ENCODE measurements at places on chromosomes 16 and 17. TPM values are rescaled to one million over a fixed set of nuclear protein-coding genes. Genes with fewer than 3 reads are reported as not detected.

SLC16A6 gene
- 0.41 TPM for total RNA-seq

VMO1 gene
- 2.6 TPM for total RNA-seq

TBL3 gene
- total RNA-seq, result 54.3 TPM

RAB11FIP4 gene
- 30.8 TPM for total RNA-seq

ZNF764 gene
- 15.7 TPM for total RNA-seq

TP53TG3 gene
- 4.7 TPM for total RNA-seq

TMEM132E gene
- not detected for total RNA-seq

ARHGAP27 gene
- 39.9 TPM for total RNA-seq

TBC1D3D gene
- total RNA-seq, result not detected

MPO gene
- 0.57 TPM for total RNA-seq

ZP2 gene
- total RNA-seq, result not detected

PYY gene
- not detected for total RNA-seq

TUFM gene
- 114 TPM for total RNA-seq

KRT34 gene
- total RNA-seq, result 1.5 TPM

DUSP3 gene
- 62.4 TPM for total RNA-seq

PLK1 gene
- total RNA-seq, result 8.7 TPM

KCNJ2 gene
- 3.1 TPM for total RNA-seq

B9D1 gene
- 28.8 TPM for total RNA-seq

GDPD3 gene
- 0.91 TPM for total RNA-seq

OSGIN1 gene
- total RNA-seq, result 9.4 TPM

GSG1L2 gene
- not detected for total RNA-seq

MED9 gene
- 27.8 TPM for total RNA-seq

TMC5 gene
- 24.5 TPM for total RNA-seq

GP1BA gene
- not detected for total RNA-seq

STH gene
- total RNA-seq, result not detected

ODAD4 gene
- total RNA-seq, result 4.3 TPM

PARD6A gene
- total RNA-seq, result 3.4 TPM

TBC1D28 gene
- total RNA-seq, result 1.2 TPM

DNAH9 gene
- 7.5 TPM for total RNA-seq

HS3ST6 gene
- 0.91 TPM for total RNA-seq

DPEP2NB gene
- 0.62 TPM for total RNA-seq

ITGAX gene
- 3.7 TPM for total RNA-seq

AMFR gene
- total RNA-seq, result 123 TPM

CETP gene
- total RNA-seq, result not detected

PRAC2 gene
- total RNA-seq, result 135 TPM

PPY gene
- total RNA-seq, result not detected

CNTD1 gene
- 1.4 TPM for total RNA-seq

RNF43 gene
- 29.3 TPM for total RNA-seq

CACNG1 gene
- not detected for total RNA-seq

GUCY2D gene
- total RNA-seq, result 1.8 TPM

SPNS3 gene
- total RNA-seq, result not detected

ABCC6 gene
- total RNA-seq, result 4.5 TPM

TMEM11 gene
- total RNA-seq, result 44.1 TPM

KRTAP1-1 gene
- total RNA-seq, result not detected

GSG1L gene
- 0.91 TPM for total RNA-seq

SPSB3 gene
- total RNA-seq, result 87.8 TPM

HEXD gene
- 145 TPM for total RNA-seq

CNGB1 gene
- total RNA-seq, result not detected

SOX15 gene
- 15.0 TPM for total RNA-seq
